ENCODE measurements at places on chromosomes 7 and 10.

DNA sequence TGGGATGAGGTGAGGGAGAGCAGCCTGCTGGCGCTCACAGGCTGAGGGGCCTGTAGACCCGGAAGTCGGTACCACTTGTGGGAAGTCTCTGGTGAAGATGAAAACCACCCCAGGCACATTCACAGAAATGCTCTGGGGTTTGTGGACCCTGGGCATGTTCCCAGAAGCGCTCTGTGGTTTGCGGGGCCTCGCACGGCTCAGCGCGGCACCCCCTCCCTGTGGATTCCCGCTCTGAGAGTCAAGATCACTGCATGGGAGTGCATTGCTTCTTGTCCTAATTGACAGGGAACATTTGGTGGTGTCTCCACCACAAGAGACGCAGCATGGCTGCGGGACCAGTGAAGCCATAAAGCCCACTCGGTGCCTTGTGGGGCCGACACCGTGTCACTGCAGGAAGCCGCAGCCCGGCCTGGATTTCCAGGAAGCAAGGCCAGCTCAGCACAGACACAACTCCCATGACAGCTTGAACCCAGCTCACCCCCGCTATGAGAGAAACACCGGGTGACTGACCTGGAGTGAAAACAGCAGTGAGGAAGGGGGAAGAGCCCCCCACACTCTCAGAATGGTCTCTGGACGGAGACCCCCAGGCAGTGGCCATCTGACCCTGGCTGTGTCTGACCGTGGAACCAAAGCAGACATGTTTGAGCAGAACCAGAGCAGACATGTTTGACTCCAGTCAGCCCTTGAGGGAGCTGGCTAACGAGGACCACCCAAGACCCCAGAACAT, 157.2 kb downstream of the PTPRN2 start:
- DNase-seq: no peak

DNA sequence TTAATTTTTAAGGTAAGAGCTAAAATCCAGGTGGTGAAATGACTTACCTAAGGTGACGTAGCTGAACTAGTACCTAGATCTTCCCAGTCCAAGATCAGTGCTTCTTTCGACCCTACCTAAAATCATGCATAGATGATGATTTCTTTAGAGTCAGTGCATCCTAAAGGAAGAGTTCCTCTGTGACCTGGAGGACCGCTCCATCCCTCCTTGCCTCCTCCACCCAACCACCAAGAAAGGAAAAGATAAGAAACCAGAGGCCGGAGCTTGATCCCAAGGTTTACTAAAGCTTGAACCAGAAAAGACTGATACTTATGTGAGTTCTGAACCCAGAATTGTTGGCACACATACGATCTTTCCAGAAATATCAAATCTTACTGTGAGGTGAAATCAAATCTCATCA, 101.8 kb downstream of the CABCOCO1 start:
- no peak for DNase-seq

GRCh38 chr10:78920011-78920410, 148.8 kb upstream of the ZMIZ1 start:
- no peak for DNase-seq

DNA sequence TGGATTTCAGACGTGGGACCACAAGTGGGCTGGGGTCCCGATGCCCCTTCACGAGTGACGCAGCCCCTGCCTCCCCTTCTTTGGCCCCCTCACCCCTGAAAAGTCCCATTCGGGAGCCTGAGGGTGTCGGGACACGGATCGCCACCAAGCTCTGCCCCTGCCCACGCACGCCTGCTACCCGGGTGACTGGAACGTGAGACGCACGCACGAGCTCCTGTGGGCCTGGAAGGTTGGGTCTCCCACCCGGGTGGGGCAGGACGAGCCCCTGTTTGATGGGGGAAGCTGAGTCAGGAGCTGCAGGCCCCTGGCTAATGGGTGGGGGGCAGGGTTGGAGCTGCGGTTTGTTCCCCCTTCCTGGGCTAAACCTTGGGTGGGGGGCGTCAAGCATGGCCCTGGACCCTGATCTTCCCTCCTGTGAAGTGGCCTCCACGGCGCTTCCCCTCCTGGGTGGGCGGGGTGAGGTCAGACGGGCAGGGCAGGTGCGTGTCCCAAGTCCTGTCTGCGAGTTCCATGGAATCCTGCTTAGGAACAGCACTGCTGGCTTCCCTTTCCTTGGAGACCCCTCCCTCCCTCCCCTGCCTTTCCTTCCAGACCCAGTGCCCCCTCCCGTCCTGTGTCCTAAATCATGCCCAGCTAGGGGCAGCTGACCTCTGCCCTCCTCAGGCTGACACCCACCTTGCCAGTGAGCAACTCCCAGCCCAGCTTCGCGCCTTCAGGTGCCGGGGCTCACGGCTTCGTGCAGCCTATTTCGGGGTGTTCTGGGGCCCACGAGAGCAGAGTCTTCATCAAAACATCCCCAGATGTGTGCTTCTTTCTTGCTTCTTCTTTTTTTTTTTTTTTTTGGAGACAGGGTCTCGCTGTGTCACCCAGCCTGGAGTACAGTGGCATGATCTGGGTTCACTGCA, 5.3 kb upstream of the TMEM184A start:
- DNase-seq: no peak
